ENCODE measurements at places on chromosomes 1 and 21.

GRCh38 chr1:225890346-225891228, 1.6 kb upstream of the LEFTY1 start:
- no peak for DNase-seq

DNA sequence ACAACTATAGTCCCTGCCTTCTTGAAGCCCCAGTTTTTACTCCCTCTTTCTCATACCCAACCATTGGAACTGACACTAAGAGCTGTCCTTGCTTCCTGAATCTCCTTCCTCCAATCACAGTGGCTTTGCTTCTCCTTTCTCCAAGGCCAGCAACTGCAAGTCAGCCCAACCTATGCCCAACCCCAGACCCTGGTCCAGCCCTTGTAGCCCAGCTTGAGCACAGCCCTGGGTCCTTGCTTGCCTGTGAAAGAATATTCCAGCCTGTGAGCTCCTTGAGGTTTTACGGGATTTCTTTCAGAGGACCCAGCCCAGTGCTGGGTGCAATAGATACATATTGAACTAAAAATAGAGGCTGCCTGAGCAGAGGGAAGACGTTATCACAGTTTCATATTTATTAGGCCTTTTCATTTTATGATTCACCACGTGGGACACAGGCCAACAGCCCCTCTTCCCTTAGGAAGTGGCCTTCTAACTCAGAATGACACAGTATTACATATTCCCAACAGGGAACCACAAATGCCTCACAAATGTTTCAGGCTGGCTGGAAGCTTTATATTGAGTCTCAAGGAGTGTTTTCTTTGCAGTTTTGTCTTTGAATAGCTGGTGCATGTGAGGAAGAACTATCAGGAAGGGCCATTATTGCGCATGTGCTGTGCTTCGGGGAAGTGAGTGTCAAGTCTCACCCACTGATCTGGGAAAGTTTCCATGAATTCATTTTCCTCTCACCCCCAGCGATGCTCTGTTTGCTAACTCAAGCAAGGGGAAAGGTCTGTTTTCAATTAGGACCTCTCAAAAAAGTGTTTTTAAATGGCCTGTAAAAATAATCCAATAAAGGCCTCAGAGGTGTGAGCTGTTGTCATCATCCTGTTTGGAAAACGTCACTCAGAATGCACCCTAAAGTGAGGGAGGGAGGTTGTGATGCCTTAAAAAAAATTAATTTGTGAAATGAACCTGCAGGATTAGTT, 92.3 kb upstream of the NFIA start:
- no peak for DNase-seq

- DNase-seq = no peak
Observed at GRCh38 chr1:167244244-167244643, 23.6 kb downstream of the POU2F1 start.

DNA sequence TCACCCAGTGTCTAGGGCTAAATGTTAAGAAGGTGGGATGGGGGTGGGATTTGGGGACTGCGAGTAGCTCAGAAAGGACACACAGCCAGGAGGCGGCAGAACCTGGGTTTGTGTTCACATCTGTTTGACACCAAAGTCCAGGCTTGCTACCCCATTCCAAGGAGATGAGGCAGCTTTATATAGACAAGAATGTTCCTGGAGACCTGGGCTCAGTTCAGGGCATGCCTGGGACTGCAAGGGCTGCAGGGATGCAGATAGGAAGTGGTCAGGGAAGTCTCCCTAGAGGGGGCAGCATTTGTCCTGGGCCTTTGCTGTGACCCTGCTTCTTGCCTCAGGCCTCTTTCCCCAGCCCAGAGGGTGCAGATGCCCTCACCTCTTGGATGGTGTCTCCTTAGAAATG, 16.3 kb downstream of the PADI3 start:
- DNase-seq = no peak

GRCh38 chr1:110896090-110896489, 23.1 kb downstream of the CD53 start:
- DNase-seq = no peak

- DNase-seq = peak; percentile 30
Observed at GRCh38 chr1:51421964-51422363, 91.6 kb upstream of the TTC39A start.

- DNase-seq = no peak
Observed at GRCh38 chr1:93773049-93773838, 91.6 kb upstream of the BCAR3 start.

GRCh38 chr21:29166853-29167252, 36.4 kb downstream of the MAP3K7CL start:
- DNase-seq = no peak

GRCh38 chr1:115331558-115332331, 6.3 kb downstream of the NGF start:
- DNase-seq = no peak

- DNase-seq = no peak
Observed at GRCh38 chr1:160685266-160685665, 26.4 kb downstream of the CD48 start.

GRCh38 chr1:32918179-32918578, 17.0 kb upstream of the TMEM54 start:
- DNase-seq = no peak

- DNase-seq = peak; percentile 85
Observed at GRCh38 chr1:247386687-247387086, 29.3 kb upstream of the NLRP3 start.

- peak; percentile 74 for DNase-seq
Observed at GRCh38 chr21:38376235-38376634, 119.4 kb downstream of the KCNJ15 start.

- no peak for DNase-seq
Observed at GRCh38 chr1:203521074-203521794, 27.3 kb downstream of the OPTC start.

DNA sequence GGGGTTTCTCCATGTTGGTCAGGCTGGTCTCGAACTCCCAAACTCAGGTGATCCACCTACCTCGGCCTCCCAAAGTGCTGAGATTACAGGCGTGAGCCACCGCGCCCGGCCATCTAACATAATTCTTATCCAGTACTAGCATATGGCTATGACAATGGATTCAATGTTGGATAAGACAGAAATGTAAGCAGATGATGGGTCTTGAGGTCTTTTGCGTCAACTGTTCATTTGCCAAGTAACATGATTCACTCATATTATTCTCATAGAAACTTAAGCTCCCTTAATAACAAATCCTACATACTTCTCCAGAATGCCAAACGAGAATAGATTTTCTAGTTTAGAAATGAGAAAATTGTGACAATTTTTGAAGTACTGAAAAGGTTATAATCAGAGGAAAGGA, 170.3 kb downstream of the RGS7 start:
- DNase-seq = no peak

DNA sequence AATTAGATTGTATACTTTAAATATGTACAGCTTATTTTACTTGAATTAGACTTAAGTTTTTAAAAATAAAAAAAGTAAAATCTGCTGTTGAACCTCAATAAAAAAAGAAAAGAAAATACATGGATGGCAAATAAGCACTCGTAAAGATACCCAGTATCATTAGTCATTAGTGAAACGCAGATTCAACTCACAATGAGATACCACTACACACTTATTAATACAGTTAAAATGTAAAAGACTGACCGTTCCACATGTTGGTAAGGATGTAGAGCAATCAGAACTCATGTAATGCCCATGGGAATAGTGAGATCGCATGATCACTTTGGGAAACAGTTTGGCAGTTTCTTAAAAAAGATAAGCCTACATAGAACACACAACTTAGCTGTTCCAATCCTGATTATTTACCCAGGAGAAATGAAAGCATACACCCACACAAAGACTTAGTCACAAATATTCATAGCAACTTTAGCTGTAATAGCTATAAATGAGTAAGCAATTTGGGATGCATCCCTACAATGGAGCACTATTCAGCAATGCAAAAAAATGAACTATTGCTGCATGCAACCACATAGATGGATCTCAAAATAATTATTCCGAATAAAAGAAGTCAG, 7.3 kb downstream of the SH2D1B start:
- no peak for DNase-seq

DNA sequence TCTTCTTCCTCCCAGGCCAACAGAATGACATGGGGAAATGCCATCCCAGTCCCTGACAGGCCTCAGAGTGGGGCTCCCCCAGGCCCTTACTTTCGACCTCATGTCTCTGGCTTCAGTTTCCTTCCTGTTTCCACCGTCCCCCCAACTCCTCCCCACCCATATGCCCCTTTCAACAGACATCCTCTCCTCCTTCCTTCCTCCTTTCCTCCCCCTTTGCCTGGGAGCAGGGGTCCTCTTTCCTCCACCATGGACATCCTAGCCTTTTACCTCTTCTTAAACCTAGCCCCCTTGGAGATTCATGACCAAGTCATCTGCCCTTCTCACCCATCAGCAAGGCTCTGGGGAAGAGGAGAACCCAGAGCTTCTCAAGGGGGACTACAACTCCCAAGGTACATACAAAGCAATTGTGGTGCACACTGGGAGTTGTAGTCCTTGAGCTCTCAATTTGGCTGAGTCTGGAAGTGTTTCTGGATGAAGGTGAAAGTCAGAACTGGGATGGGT, 4.0 kb downstream of the ZBTB7B start:
- peak; percentile 74 for DNase-seq

DNA sequence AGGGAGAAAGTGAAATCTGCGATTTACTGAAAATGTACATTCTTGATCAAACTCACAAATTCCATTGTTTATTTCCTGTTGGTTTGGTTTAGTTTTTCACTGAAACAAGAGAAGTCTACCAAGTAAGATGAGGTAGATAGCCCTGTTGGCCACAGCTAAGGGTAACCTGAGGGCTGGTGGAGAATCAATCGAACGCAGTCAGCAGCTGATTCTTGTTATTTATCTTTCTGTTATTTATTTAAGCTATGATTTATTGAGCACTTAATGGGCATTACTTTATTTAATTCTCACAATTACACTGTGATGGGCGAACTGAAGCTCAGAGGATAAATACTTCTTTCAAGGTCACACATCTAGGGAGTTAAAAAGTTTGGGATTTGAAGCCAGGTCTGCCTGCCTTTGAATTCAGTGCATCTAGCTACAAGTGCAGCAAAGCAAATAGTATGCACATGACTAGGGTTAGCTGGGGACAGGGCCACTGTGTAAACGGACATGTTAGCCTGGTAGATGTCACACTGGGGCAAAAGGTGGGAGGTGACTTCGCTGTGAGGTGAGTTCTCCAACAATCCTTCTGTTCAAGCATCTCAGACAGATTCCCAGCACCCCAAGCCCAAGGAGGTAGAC, 106.5 kb upstream of the GADD45A start:
- no peak for DNase-seq

- no peak for DNase-seq
Observed at GRCh38 chr1:33972676-33973395, 109.0 kb downstream of the HMGB4 start.

GRCh38 chr1:159804924-159805323, 2.8 kb downstream of the FCRL6 start:
- DNase-seq = no peak

GRCh38 chr1:44501047-44501890, 96.2 kb downstream of the RNF220 start:
- DNase-seq = no peak

DNA sequence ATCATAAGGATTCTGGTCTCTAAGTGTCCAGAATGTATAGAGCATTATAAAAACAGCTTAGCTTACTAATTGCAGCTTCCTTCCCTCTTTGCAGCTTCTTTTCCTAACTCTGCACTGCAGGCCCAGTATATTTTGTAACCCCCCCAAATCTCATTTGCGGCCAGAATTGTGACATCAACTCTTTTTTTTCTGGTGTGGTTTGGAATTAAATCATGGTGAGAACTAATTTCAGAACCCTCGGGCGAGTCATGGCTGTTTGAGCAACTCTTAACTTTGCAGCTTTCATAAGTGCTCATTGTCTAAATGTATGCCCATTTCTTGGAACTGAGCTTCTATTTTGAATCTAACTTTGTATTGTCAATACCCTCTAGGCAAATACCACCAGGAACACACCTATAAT, 187.4 kb downstream of the CYYR1 start:
- no peak for DNase-seq

GRCh38 chr1:196501760-196502428, 106.3 kb downstream of the KCNT2 start:
- DNase-seq = no peak

- peak; percentile 66 for DNase-seq
Observed at GRCh38 chr1:44318097-44319088, 36.7 kb downstream of the ERI3 start.

DNA sequence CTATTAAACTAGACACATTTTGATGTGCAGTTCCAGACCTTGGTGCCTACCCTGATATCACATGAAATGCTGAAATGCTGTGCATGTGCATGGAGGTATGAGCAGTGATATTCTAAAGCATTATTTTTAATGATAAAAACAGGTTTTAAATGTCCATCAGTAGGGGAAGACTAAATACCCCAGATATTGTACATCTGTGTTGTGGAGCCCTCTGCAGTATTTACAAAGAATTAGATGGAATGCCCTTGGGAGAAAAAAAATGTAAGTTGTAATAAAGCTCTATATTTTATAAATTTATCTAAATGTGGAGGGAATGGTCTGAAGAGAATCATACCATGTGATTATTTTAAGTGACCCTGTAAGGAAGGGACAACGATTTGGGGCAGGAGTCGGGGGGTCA, 39.1 kb upstream of the IGSF5 start:
- DNase-seq = no peak

- DNase-seq = peak; percentile 46
Observed at GRCh38 chr1:204241050-204241449, 27.3 kb upstream of the GOLT1A start.

- DNase-seq = no peak
Observed at GRCh38 chr1:243944429-243945160, 94.6 kb upstream of the AKT3 start.

- DNase-seq = peak; percentile 95
Observed at GRCh38 chr1:8873506-8874229, 4.8 kb downstream of the ENO1 start.

DNA sequence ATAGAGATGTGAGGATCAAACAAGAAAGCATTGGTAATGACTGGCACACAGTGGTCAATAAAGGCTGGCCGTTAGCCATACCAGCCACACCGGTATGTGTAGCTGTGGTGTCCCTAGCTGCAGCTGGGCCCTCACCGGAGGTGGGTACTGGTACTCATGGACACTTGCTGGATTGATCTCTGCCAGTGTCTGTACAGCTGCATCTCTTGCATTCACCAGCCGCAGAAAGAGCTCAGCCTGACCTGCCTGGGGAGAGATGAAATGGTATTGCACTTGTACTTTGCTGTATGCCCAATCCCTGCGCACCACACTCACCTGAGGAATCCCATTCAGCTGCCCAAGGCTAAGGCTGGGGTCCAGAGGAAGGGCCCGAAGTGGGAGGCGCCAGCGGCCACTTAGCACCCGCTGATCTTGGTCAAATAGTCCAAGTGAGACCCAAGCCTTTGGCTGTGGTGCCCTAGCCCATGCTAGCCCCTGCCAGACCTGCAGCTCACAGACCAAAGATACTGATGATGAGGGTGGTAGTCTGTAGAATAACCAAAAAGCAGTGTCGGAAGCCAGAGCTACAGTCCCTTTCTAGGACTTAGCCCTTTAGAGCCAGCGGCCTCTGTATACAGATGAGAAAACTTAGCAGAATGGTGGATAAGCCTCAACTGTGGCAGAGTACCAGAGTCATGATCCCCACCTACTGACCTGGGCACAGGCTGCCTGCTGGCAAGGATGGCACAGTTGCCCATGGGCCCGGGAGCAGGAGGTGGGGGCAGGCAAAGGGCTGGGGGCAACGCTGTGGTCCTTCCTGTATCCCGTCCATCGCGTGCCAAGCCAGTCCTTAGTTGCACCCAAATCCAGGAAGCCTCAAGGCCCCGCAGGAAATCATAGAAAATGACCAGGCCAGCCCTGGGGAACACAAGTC, 3.0 kb downstream of the CCDC17 start:
- DNase-seq = no peak

GRCh38 chr21:14842601-14843000, 222.2 kb downstream of the NRIP1 start:
- no peak for DNase-seq

GRCh38 chr21:42107881-42108553, 36.9 kb downstream of the UMODL1 start:
- DNase-seq = peak; percentile 84
